ENCODE measurements at places on chromosomes 6 and 20. TPM values are rescaled to one million over a fixed set of nuclear protein-coding genes. Genes with fewer than 3 reads are reported as not detected.

MLN gene
- total RNA-seq: not detected

GRCh38 chr6:121491576-121491975, 56.1 kb downstream of the GJA1 start:
- DNase-seq: no peak

- DNase-seq: peak; percentile 22
Measured at GRCh38 chr6:142207265-142207877, 60.3 kb downstream of the VTA1 start.

RIPPLY2 gene
- total RNA-seq: not detected

DNA sequence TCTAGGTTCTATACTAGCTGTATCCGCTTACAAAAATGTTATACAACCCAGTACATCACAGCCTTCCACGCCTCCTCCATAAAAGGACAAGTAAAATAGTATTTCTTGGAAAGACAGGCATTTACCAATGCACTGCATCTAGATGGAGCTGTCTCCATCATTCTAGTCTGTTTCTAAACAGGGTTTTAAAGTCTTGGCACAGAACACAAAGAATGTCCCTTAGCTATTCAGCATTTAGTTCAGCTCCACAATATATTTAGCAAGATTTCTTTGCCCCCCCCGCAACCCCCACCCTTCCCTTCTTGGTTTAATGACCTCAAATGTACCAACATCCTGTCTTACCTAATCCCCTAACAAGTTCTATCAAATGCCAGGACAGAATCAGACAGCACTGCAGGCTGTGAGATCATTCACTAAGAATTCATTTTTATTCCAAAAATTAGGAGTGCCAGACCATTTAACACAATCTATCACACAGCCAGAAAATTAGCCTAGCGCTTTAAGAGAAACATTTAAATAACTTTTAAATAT, 198.6 kb downstream of the BACH2 start:
- DNase-seq: peak; percentile 37

- DNase-seq: peak; percentile 8
Measured at GRCh38 chr6:53691252-53691651, 25.7 kb upstream of the KLHL31 start.

- no peak for DNase-seq
Measured at GRCh38 chr6:21459641-21460040, 133.9 kb upstream of the SOX4 start.

DNA sequence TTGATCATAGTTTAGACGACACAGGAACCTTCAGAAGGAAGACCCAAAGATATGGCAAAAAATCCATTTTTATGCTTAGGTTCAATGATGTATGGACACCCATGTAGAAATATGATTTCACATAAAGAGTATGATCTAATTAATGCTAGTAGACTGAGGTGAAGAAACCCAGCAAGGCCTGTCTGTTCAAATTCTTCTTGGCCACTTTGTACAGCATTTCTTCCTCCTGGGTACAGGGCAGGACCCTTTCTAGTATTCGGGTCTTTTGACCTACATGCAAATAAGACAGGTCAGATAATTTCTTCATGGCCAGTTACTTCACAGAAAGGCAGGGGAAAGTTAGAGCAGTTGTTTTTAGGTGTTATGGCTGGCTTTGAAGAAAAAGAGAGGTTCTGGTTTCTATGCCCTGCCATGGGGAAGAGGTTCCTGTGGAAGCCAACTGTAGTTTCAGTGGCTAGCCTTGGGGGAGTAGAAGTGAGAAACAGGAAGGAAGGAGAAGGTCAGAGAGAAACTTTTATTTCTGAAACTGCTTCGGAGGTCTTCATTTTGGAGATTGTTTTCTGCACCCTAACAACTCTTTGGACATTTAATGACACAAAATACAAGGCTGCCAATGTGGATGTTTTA, 208.3 kb downstream of the PTPRK start:
- DNase-seq: no peak

SLC22A2 gene
- not detected for total RNA-seq

MYBL2 gene
- total RNA-seq: 36.1 TPM

GRCh38 chr6:150702675-150703074, 103.0 kb downstream of the PLEKHG1 start:
- DNase-seq: no peak

RAMACL gene
- total RNA-seq: 8.0 TPM

- no peak for DNase-seq
Measured at GRCh38 chr6:87705070-87705691, 3.1 kb upstream of the AKIRIN2 start.

HCRTR2 gene
- total RNA-seq: not detected

DNA sequence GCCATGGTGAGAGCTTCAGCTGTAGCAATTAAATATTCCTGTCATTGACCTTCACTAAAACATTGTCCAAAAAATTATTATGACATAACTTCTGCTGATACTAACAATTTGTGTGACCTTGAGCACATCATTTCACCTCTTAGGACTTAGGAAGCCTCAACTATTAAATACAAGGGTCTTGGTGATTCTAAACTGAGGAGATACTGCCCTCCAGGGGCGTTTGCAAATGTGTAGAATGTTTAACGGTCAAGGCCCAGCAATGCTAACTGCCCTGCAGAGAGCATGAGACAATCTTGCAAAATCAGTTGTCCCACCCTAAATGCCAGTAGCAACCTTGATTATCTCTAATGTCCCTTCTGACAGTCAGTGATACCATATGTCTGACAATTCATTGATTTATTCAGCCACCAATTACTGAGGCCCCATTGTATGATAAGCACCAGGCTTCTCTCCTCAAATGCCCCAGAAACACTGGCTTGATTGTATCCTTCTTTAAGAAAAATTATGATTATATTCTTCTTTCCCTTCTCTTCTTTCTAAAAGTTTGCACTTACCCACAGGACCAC, 284.1 kb upstream of the PLN start:
- DNase-seq: peak; percentile 24

ADAM33 gene
- not detected for total RNA-seq

SDC4 gene
- total RNA-seq: 24.7 TPM

PRL gene
- total RNA-seq: not detected

THBS2 gene
- total RNA-seq: 0.14 TPM

GRCh38 chr6:24761193-24761835, 13.4 kb upstream of the GMNN start:
- DNase-seq: no peak

TBCC gene
- 73.2 TPM for total RNA-seq

DNA sequence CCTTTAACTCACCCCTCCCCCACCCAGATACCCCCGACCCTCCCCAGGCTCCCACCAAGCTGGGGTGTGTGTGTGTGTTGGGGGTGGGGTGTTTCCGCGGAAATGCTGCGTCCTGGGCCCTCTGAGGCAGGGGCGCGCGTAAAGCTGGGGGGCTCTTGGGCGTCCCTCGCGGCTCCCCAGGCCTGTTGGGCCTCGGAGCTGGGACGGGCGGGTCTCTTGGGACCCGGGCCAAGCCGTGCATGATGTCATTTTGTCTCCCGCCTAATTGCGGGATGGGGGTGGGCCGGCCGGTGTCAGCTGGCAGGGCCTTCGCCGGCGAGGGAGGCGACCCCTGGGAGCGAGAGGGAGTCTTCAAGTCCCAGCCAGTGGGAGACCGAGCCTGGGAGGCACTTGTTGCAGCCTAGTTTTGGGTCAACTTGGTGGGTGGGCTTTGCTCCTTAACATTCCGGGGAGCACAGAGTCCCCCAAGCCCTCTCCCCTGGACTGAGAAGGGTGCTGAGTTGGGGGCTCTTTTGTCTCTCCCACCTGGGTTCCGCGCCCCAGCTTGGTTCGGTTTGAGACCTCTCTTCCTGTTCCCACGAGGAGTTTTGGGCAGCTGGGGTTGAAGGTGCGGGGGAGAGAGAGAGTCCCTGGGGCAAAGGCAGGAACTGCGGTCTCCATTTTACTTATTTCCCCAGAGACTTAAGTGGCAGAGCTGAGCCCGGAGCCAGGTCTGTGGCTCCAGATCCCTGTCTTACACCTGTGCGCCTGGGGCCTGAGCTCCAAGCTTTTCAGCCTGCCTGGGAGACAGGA, 623 bp downstream of the MYBL2 start:
- DNase-seq: no peak

SLC13A3 gene
- total RNA-seq: not detected

- no peak for DNase-seq
Measured at GRCh38 chr6:152271776-152272464, 365.2 kb downstream of the SYNE1 start.

DNA sequence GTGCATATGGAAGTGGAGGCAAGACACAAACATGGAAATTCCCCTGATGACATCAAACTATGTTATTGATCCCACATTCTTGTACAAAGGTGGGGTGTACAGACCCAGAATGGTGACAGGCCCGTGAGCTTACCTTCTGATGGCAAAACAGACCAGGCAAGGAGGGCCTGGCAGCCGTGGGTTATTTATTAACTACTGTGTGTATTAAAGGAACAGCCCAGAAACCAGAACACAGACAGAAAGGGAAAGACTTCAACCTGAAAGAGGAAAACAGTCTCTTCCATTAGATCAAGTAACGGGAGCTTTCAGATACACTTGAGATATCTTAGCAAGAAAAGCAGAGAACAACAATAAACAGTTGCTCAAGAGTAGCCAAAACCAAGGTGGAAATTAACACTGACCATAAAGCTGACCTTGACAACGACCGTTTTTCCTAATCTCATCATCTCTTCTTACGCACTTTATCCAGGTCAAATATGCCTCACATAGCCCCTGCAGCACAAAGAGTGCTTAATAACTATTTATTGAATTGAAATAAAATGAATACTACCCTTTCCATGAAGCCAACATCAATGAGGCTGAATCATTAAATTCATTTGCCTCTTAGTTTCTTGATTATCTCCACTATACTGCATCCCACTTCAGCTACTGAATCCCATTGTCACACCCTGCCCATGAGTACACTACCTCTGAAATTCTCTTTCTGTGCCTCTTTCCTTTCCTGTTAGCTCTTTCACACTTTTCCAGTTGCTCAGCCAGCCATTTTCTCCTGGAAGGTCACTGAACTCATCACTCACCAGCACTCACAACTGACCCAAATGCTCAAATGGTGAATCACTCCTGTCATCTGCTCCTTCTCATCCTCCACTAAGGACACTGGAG, 67.4 kb downstream of the MOXD1 start:
- DNase-seq: no peak

DNA sequence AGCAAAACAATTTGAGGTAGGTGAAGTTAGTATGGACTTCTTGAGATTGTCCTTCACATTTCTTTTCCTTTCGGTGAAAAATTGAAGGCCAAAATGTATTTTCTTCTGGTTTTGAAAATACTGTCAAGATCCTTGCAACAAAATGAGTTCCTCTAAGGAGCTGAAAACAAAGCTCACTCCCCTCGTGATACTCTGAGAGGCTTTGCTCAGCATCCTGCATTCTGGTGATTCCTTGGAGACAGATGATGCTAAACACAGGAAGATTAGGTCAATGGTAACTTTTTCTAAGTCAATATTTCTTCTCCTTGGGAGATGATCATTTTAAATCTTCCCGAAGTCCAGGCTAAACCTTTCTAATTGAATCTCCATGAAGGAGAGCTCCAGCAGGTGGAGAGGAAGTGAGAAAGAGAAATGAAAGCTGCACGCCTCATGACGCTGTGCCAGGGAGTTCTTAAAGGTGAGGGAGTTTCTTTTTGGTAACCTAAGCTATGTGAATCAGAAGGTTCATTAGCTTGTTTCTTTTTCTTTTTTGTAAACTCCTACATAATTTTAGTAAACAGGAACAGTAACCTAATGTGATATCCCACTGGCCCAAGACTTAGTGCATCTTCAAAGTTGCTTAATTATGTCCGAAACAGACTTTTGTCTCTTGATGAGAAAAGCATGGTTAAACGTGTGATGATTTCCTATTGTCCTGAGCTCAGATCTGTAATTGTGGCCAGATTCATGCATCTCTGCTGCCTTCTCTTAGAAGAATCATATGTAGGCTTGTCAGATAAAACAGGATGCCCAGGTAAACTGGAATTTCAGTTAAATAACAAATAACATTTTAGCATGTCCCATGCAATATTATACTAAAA, 15.0 kb downstream of the ESR1 start:
- DNase-seq: no peak

REM1 gene
- total RNA-seq: not detected

ALDH8A1 gene
- total RNA-seq: not detected

DNA sequence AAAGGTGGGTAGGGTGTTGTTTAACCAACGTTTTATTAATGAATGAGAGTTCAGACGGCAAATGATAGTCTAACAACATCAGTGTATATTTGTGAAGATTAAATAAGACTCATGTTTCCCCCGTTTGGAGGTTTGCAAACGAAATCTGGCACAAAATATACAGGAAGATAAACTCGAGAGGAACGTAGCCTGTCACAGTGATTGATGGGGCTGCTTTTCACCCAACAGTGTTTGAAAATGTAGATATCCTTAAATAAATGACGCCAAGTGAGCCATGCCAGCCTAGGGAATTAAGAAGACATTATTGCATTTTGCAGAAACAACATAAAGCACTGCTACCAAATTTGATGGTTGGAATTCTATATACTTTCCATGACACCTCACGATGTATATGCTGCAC, 696.5 kb upstream of the FLRT3 start:
- DNase-seq: no peak

- no peak for DNase-seq
Measured at GRCh38 chr6:75931011-75931680, 141.3 kb downstream of the IMPG1 start.

HLA-F gene
- not detected for total RNA-seq

MATN4 gene
- total RNA-seq: not detected

DNA sequence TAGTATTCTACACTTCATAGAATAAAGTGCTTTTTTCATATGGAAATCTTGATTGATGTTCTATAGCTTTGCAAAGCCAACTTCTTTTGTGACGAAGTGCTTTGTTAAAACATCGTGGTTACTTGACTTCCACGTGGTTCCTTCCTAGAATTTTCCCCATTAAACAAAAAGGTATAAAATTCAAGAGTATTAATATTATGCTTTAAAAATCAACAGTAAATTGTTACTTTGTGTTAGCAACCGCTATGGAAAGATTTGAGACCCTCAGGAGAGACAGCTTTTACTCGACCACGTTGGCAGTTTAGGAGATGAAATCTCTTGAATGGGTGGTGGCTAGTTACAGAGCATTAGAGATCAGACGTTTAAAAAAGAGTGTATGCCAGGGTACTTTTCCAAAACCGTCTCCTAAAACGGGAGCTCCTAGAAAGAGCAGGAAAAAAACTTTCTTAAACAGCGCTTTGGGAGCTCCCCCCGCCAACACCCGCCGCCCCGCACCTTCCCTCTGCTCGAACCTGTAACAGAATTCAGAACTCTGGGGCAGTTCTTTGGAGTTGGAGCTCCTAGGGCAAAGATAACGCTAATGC, 920 bp downstream of the GJA1 start:
- DNase-seq: no peak

Data from G401 (cell line).